ENCODE measurements at places on chromosomes 7 and 10. TPM values are rescaled to one million over a fixed set of nuclear protein-coding genes. Genes with fewer than 3 reads are reported as not detected.
A peak's percentile ranks its signal among the peaks of the same experiment; 100 is the strongest.

DNA sequence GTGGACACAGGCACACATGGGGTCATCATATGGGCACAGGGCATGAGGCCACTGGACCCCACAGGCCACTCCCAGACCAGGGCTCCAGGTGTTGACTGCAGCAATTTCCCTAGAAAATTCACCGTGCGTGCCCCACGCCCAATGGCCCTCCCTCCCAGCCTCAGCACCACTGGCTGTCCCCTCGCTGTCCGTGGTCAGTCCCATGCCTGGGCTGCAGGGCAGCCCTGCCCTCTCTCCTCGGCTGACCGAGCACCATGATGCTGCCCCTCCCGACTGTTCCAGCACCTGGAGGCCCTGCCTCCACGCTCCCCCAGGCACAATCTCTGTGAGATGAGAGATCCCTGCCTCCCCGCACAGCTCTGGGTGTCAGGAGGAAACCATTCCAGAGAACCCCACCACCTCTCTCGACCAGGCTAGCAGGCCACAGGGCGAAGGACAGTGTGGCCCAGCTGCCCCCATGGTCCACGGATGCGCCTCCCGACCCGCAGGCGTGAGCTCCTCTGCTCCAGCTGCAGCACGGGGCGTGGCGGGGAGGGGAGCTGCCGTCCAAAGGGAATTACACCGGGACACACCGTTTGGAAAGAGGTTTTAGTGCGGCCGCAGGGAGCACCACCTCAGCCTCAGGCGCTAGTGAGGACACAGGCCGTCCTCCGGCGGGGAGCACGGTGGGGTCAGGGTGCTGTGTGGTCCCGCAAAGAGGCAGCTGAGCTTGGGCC lies 12.6 kb downstream of the NUDT1 start:
- DNase-seq, result no peak
- H3K4me1 ChIP-seq, result peaks cover 17% of the 10 kb centered on the region
- no peak overlapping the region for H3K27ac ChIP-seq
- no peaks in the 10 kb centered on the region for H3K27me3 ChIP-seq

GRCh38 chr7:10222976-10223375 lies 750.7 kb upstream of the PHF14 start:
- no peaks in the 10 kb centered on the region for H3K36me3 ChIP-seq
- no peak overlapping the region for H3K4me3 ChIP-seq
- no peak for DNase-seq
- H3K4me1 ChIP-seq, result no peaks in the 10 kb centered on the region
- H3K27me3 ChIP-seq, result no peaks in the 10 kb centered on the region
- H3K27ac ChIP-seq, result no peak overlapping the region

DNA sequence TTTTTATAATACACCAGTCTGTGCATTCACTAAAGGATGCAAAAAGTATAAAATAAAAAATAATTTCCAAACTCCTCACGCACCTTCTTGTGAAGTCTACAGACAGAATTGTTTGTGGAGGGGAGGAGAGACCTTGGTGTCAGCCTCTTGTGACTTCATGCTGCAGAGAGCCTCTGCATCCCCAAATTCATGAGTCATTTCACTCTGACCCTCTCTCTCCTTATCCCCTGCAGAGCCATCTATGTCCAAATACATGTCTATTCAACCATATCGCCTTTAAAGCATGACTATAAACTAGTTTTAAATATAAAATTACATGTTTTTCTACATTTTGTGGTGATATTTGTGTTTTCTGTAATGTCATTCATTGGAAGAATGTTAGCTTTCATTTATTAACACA lies 6.0 kb downstream of the CREB5 start:
- no peak overlapping the region for H3K27ac ChIP-seq
- H3K36me3 ChIP-seq, result no peaks in the 10 kb centered on the region
- H3K4me3 ChIP-seq, result no peak overlapping the region
- H3K27me3 ChIP-seq, result no peaks in the 10 kb centered on the region
- DNase-seq, result no peak
- H3K4me1 ChIP-seq, result no peaks in the 10 kb centered on the region

LEP gene
- total RNA-seq, result not detected

- H3K4me3 ChIP-seq, result no peak overlapping the region
- no peaks in the 10 kb centered on the region for H3K4me1 ChIP-seq
- no peaks in the 10 kb centered on the region for H3K36me3 ChIP-seq
- no peak for DNase-seq
These were observed 2.8 kb downstream of the TAS2R41 start for GRCh38 chr7:143480501-143480900.

DNA sequence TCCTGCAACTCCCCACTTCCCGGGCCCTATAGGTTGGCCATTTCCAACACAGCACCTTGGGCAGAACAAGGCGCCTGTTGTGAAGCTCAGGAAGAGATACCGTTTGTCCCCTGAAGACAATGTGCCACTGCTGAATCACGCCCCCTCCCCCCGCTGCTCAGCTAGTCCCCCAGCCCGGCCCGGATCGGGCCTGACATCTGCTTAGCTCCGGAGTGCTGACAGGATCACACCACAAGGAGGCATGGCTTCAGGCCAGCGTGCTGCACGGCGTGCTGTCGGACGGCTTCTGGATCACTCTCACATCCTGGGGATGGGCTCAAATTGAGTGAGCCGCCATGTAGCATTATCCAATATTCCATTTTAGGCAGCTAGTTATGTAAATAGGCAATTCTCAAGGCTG lies 62.1 kb upstream of the EFCAB10 start:
- no peak overlapping the region for H3K4me3 ChIP-seq
- H3K27me3 ChIP-seq, result peaks cover 4% of the 10 kb centered on the region
- H3K36me3 ChIP-seq, result no peaks in the 10 kb centered on the region
- DNase-seq, result no peak
- H3K27ac ChIP-seq, result no peak overlapping the region
- peaks cover 4% of the 10 kb centered on the region for H3K4me1 ChIP-seq

GRCh38 chr10:9342885-9343570 lies 1288.5 kb downstream of the GATA3 start:
- no peak overlapping the region for H3K4me3 ChIP-seq
- H3K36me3 ChIP-seq, result no peaks in the 10 kb centered on the region
- DNase-seq, result peak; percentile 24
- no peaks in the 10 kb centered on the region for H3K27me3 ChIP-seq
- no peaks in the 10 kb centered on the region for H3K4me1 ChIP-seq

CCAR1 gene
- total RNA-seq, result 62.4 TPM

TAC1 gene
- not detected for total RNA-seq

GRCh38 chr10:110786172-110786571 lies 85.6 kb upstream of the PDCD4 start:
- H3K4me1 ChIP-seq, result no peaks in the 10 kb centered on the region
- H3K36me3 ChIP-seq, result no peaks in the 10 kb centered on the region
- no peak overlapping the region for H3K4me3 ChIP-seq
- no peaks in the 10 kb centered on the region for H3K27me3 ChIP-seq
- H3K27ac ChIP-seq, result no peak overlapping the region
- no peak for DNase-seq

GIMAP2 gene
- not detected for total RNA-seq

DNA sequence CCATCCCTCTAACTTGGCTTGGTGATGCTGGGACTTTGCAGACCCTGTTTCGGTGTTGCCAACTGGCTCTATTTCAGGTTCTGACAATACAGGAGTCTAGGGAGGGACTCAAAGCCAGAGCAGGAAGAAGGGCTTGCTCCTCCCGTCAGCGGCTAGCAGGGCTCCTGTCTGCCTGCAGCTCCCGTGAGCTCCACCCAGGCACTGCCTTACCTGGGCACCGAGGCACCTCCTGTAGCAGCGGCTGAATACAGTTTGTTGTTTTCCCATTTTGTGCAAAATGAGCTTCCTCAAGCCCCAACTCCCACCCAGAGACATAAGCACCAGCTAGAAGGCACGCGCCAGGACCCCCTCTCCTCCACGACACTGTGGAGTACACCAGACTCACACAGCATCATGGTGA lies 69.3 kb upstream of the RHEB start:
- no peak for DNase-seq
- H3K4me3 ChIP-seq, result no peak overlapping the region
- H3K27me3 ChIP-seq, result no peaks in the 10 kb centered on the region
- H3K4me1 ChIP-seq, result peaks cover 11% of the 10 kb centered on the region
- H3K27ac ChIP-seq, result no peak overlapping the region

DNA sequence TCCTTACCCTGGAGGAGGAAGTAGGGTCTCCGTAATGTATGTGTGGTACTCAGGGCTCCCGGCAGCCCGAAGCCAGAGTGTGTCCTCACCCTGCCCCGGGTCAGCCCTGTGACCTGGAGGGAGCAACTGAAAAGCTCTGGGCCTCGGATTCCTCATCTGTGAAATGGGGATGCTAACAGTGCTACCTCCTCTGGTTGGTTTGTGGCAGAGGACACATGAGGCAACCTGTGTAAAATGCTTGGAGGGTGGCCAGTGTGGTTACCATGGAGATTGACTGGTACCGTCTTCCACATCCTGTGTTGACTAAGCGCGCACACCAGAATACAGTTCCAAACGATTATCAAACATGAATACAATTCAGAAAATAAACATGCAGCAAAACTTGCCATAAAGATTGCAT lies 163.8 kb upstream of the KLF6 start:
- no peak overlapping the region for H3K27ac ChIP-seq
- peaks cover 10% of the 10 kb centered on the region for H3K4me1 ChIP-seq
- H3K36me3 ChIP-seq, result no peaks in the 10 kb centered on the region

DNA sequence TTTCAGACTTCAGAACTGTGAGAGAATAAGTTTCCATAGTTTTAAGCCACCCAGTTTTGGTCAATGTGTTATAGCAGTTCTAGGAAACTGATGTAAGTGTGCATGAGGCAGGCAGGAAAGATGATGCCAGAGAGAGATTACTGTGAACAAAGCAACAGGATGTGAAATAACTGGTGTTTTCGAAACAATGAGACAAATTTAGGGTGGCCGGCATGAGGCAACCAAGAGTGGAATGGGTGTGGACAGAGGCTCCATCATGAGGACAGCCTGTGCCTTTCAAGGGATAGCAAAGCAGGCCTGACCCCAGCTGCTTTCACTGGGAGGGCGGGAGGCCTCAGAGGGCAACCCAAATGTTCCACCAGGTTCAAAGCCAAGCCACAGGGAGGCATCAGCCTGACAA lies 67.3 kb upstream of the UCN3 start:
- no peak for DNase-seq
- no peak overlapping the region for H3K4me3 ChIP-seq
- no peaks in the 10 kb centered on the region for H3K36me3 ChIP-seq
- H3K27ac ChIP-seq, result no peak overlapping the region

DNA sequence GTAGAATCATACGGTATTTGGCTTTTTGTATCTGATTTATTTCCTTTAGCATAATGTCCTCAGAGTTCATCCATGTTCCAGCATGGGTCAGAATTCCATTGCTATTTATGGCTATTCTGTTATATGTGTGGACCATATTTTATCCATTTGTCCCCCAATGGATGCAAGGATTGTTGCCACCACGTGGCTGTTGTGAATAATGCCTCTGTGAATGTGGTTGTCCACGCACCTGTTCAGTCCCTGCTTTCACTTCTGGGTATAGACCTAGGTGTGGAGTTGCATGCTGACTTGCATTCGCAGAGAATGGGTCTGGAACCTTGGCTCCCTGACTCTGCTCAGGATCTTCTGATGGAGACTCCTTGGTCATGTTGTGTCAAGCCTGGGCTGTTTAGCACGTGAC lies 199.9 kb downstream of the CAMK1D start:
- no peaks in the 10 kb centered on the region for H3K36me3 ChIP-seq
- no peak overlapping the region for H3K27ac ChIP-seq
- no peak for DNase-seq

PNLIP gene
- total RNA-seq, result not detected

DNA sequence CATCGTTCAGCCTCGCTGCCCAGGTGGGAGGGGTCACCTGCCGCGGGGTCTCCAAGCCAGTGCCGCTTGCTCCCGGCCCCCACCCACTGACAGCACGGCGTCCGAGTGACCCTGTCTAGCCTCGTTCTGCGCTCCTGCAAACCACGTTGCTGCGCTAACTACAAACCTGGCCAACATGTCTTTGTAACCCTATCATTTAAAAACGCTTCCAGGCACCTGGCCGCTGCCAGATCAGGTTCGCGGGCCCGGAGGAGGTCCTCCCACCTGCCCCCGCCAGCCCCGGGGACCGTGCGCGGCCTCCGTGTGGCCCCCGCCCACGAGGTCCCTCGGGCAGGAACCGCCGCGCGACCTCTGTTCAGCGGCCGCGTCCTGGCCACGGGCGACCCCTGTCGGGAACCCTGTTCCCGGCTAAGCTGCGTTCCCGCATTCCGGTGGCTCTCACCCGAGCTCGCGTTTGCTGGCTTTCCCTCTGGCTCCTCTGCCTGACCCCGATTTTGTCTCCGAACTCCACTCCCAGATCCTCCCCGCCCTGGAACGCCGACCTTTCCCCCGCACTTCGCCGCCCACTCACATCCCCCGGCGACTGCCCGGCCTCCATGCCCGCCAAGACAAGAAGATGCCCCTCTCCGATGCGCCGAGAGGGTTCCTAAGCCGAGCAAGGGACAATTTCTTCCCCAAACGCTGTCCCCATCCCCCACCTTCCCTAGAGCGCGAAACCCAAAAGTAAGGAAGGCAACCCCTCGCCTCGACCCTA lies 2.4 kb downstream of the SFMBT2 start:
- H3K27me3 ChIP-seq, result peaks cover 21% of the 10 kb centered on the region
- H3K27ac ChIP-seq, result no peak overlapping the region
- no peak for DNase-seq
- H3K4me1 ChIP-seq, result peaks cover 29% of the 10 kb centered on the region
- no peaks in the 10 kb centered on the region for H3K36me3 ChIP-seq
- peak overlapping the region; percentile 76 for H3K4me3 ChIP-seq

- no peaks in the 10 kb centered on the region for H3K27me3 ChIP-seq
- H3K4me1 ChIP-seq, result peaks cover 7% of the 10 kb centered on the region
- H3K4me3 ChIP-seq, result no peak overlapping the region
- peaks cover 3% of the 10 kb centered on the region for H3K36me3 ChIP-seq
- DNase-seq, result no peak
- H3K27ac ChIP-seq, result no peak overlapping the region
These were observed 29.1 kb downstream of the MCU start for GRCh38 chr10:72720814-72721660.

DNA sequence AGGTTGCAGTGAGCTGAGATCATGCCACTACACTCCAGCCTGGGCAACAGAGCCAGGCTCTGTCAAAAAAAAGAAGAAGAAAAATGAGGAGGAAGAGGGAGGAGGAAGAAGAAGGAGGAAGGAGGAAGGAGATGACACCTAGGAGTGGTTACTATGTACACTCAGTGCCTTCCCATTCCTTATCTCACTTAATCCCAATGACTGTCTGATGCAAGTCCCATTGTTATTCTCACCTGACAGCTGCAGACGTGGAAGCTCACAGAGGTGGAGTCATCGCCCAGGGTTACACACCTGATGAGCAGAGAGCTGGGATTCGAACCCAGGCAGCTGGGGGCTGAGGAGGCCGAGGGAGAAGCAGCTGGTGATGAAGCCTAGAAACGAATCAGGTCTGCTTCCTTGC lies 258.8 kb downstream of the SNX10 start:
- no peak overlapping the region for H3K27ac ChIP-seq
- no peaks in the 10 kb centered on the region for H3K4me1 ChIP-seq
- H3K4me3 ChIP-seq, result no peak overlapping the region
- H3K27me3 ChIP-seq, result no peaks in the 10 kb centered on the region
- H3K36me3 ChIP-seq, result no peaks in the 10 kb centered on the region

All from astrocyte (in vitro differentiated cells and primary cell).